ENCODE measurements at places on chromosomes 16 and 17. TPM values are rescaled to one million over a fixed set of nuclear protein-coding genes. Genes with fewer than 3 reads are reported as not detected.
A peak's percentile ranks its signal among the peaks of the same experiment; 100 is the strongest.

Gene CDH5
- total RNA-seq, result 78.3 TPM

Gene TBC1D3K
- not detected for total RNA-seq

Gene HID1
- 16.5 TPM for total RNA-seq

Gene TUBG2
- 26.9 TPM for total RNA-seq

Gene ABCA3
- 34.3 TPM for total RNA-seq

Gene INCA1
- 2.0 TPM for total RNA-seq

- no peaks in the 10 kb centered on the region for H3K36me3 ChIP-seq
- no peak for DNase-seq
- no peak overlapping the region for H3K4me3 ChIP-seq
- H3K27ac ChIP-seq, result no peak overlapping the region
- peaks cover 33% of the 10 kb centered on the region for H3K4me1 ChIP-seq
- H3K27me3 ChIP-seq, result no peaks in the 10 kb centered on the region
Measured at GRCh38 chr17:1764284-1764683, 2.4 kb downstream of the SERPINF1 start.

- no peak for DNase-seq
- no peaks in the 10 kb centered on the region for H3K27me3 ChIP-seq
- H3K36me3 ChIP-seq, result no peaks in the 10 kb centered on the region
- no peak overlapping the region for H3K4me3 ChIP-seq
Measured at GRCh38 chr17:5582209-5583185, 1.8 kb downstream of the NLRP1 start.

GRCh38 chr17:34987232-34987631 lies 6.9 kb downstream of the LIG3 start:
- no peak overlapping the region for H3K27ac ChIP-seq
- no peaks in the 10 kb centered on the region for H3K27me3 ChIP-seq
- no peak overlapping the region for H3K4me3 ChIP-seq
- H3K36me3 ChIP-seq, result peaks cover 39% of the 10 kb centered on the region
- H3K4me1 ChIP-seq, result peaks cover 3% of the 10 kb centered on the region

DNA sequence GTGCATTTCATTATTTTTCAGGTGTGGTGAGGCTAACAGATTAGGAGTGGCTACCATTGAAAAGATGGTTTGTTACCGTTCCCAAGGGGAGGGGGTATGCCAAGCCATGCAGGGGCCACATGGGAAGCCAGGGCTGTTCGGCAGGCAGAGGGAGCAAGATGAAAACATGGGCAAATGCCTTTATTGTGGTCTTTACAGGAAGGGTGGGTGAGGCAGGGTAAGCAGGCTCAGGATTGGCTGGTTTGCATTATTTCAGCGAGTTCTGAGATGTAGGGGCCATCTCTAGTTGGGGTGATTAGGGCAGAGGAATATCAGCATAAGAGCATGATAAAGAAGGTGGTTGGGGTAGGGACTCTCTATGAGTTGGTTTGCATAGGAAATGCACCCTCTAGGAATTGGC lies 117.6 kb downstream of the CCT6B start:
- no peaks in the 10 kb centered on the region for H3K36me3 ChIP-seq
- no peaks in the 10 kb centered on the region for H3K4me1 ChIP-seq
- H3K4me3 ChIP-seq, result no peak overlapping the region
- peaks cover 2% of the 10 kb centered on the region for H3K27me3 ChIP-seq
- H3K27ac ChIP-seq, result no peak overlapping the region

- peak; percentile 39 for DNase-seq
- no peak overlapping the region for H3K27ac ChIP-seq
- H3K36me3 ChIP-seq, result no peaks in the 10 kb centered on the region
- H3K4me3 ChIP-seq, result peak overlapping the region; percentile 38
Measured at GRCh38 chr16:85750146-85750826, 610 bp downstream of the C16orf74 start.

DNA sequence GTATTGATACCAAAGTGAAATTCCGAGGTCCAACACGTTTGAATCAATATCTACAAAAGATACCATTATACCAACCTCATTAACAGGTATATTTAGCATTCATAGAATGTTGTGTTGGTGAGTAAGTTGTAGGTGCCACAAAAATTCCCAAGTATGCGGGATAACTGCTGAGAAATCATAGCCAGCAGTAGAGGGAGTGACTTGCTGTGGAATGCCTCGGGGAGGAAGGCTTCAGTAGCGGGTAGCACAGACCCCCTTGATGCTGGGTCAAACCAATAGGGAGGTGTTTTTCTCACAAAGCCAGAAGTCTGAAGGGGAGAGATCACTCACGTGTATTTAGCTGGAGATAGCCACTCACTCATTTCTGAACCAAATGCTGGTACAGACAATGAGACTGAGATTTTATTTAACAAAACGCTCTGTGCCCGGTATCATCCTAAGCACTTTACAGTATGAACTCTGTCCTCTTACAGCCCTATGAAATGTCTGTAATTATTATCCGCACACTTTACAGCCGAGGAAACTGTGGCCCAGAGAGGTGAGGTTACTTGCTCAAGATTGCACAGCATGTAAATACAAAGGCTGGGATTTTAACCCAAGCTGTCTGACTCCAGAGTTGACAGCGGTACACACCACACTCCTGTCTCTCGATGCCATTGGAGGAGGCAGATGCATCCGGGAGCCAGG lies 23.1 kb downstream of the HSBP1 start:
- no peak overlapping the region for H3K27ac ChIP-seq
- no peak overlapping the region for H3K4me3 ChIP-seq
- no peaks in the 10 kb centered on the region for H3K27me3 ChIP-seq
- no peak for DNase-seq

DNA sequence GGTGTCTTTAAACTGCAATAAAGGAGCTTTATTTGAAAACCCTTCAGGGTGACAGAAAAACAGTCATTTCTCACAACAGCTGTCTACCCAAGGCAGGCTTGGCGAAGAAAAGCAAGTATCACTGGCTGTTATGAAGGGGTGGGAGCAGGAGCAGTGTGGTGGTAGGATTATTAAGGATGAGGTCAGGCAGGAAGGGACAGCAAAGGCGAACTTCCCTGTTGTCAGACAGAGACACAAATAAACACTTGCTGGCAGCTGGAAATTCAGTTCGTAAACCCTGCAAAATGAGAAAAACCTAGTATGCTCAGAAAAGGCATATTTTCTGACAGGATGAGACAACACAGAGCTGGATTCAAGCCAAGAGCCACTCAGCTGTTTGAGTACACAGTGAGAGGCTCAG lies 416.3 kb upstream of the CDH5 start:
- H3K27ac ChIP-seq, result no peak overlapping the region
- H3K4me1 ChIP-seq, result peaks cover 5% of the 10 kb centered on the region
- no peaks in the 10 kb centered on the region for H3K27me3 ChIP-seq
- H3K36me3 ChIP-seq, result no peaks in the 10 kb centered on the region
- DNase-seq, result peak; percentile 16

DNA sequence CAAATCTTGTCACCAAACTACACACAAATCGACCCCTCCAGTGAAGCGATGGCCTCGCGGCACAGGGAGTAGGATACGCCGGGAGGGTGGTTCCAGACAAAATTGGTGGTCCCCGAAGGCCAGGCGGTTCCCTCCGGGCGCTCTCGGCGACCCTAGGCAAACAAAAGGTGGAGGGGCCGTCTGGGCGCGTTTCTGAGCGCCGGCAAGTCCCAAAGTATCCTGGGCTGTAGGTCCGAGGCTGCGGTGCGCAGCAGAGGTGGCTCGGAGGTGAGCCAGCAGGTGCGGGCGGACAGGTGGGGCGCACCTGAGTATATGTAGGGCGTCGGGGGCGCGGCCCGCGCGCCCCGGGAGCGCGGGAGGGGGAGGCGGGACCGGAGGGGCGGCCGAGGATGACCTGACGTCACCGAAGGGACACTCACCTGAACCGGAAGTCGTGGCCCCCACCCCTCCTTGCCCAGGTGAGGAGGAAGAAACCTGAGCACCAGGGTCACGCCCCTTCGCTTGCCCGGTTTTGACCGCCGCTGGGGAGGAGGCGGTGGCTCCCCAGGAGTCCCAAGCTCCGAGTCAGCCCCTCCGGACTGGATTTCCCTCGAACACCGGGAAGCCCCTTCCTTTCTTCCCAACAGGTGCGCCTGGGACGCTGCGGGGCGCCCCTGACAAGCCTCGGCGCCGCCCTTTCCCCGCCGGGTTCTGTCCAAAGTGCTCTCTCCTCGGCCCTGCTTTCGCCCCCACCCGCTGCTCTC lies at the start of gene CLDN7:
CLDN7 (minus strand) TSS at position 287 of the 743 bp plus-strand sequence. CDS start 435 bp downstream, outside the sequence.
- no peak within 1 kb of the TSS for H3K27ac ChIP-seq
- peaks cover 53% of the 10 kb centered on the region for H3K27me3 ChIP-seq
- peak within 1 kb of the TSS; percentile 9 for H3K4me3 ChIP-seq
- H3K36me3 ChIP-seq, result peaks cover 27% of the 10 kb centered on the region
- DNase-seq, result no peak

DNA sequence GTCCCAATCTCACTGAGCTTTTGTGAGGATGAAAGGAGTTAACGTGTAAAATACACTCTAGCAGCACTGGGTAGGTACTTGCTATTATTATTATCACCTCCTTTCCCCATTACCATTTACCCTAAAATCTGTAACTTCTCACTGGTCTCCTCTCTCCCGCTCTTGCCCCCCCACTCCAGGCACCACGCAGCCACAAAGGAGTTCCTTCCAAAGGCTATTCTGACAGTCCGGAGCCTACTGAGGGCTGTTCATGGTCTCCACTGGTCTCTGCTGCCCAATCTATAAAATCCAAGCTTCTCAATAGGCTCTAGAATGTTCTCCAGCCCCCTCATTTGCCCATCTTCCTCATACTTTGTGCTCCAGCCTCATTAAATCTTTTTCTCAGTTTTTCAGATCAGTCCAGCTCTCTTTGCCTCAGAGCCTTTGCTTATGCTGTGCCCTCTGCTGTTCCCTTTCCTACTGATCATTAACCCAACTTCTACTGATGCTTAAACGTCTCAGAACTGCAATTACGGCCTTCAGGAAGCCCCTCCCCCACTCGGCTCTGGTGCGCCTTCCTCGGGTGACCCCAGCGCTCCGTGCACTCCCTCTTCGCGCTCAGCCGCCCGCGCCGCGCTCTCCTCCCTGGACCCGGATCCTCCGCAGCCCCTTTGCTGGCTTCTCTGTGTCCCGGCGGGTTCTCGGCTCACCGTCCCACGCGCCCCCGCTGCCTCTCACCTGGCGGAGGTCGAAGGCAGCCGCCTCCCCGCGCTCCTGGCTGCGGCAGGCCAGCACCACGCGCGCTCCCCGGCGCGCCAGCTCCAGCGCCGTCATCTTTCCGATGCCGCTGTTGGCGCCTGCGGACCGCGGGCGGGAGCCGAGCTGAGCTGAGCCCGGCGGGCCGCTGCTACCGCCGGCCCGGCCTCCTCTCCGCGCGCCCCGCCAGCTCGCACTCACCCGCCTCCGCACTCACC lies 737 bp downstream of the DHRS13 start:
- H3K4me1 ChIP-seq, result peaks cover 42% of the 10 kb centered on the region
- DNase-seq, result peak; percentile 20
- no peaks in the 10 kb centered on the region for H3K27me3 ChIP-seq
- H3K27ac ChIP-seq, result peak overlapping the region; percentile 76
- H3K36me3 ChIP-seq, result peaks cover 37% of the 10 kb centered on the region

DNA sequence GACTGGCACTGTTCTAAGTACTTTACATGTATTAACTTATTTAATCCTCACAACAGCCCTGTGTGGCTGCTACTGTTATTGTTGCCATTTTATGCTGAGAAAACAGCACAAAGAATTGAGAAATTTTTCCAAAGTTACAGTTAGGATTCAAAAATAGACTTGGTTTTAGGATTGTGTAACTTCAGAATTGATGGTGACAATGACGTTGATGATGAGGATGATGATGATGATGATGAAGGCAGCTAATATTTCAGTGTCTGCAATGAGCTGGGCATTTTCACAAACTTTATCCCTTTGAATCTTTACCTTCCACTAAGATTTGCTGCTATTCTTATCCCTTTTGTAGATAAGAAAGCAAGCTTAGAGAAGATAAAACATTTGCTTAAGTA lies 22.1 kb downstream of the PRKCB start:
- H3K36me3 ChIP-seq, result no peaks in the 10 kb centered on the region
- H3K27ac ChIP-seq, result no peak overlapping the region
- no peak for DNase-seq
- H3K4me3 ChIP-seq, result no peak overlapping the region
- no peaks in the 10 kb centered on the region for H3K27me3 ChIP-seq

DNA sequence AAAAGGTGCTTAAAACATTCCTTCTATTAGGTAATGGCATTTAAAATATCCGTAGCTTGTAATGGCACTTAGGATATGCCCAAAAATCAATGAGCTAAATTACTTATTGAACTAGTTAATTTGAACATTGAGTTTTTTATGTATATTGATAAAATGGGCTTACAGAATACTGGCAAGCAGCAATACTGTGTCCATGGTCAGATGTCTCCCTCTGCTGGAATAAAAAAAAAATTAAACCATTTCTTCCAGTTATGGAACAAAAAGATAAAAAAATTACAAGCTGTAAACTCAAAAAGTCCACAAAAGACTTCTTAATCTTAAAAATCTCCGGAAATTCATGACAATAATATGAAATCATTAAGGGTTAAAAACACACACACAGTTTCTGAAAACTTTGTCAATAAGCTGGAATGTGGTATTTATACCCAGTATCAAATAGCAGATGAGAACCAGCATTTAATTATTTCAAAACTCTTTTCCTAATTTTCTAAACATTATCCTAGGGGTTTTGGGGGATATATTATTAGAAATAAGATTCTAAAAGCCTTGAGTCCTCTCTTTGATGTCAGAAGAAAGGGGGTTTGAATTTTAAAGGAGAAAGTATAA lies 21.5 kb upstream of the PSMD7 start:
- no peaks in the 10 kb centered on the region for H3K27me3 ChIP-seq
- no peaks in the 10 kb centered on the region for H3K4me1 ChIP-seq
- DNase-seq, result peak; percentile 24
- H3K27ac ChIP-seq, result no peak overlapping the region

- no peaks in the 10 kb centered on the region for H3K27me3 ChIP-seq
- H3K36me3 ChIP-seq, result peaks cover 39% of the 10 kb centered on the region
- peaks cover 56% of the 10 kb centered on the region for H3K4me1 ChIP-seq
- DNase-seq, result no peak
- peak within 1 kb of the TSS; percentile 75 for H3K27ac ChIP-seq
Measured at GRCh38 chr16:569445-570254, at the start of gene PIGQ. Gene PIGQ, plus strand, starts transcription at chr16:569968. Its CDS starts 4,107 bp downstream, at chr16:574075.

DNA sequence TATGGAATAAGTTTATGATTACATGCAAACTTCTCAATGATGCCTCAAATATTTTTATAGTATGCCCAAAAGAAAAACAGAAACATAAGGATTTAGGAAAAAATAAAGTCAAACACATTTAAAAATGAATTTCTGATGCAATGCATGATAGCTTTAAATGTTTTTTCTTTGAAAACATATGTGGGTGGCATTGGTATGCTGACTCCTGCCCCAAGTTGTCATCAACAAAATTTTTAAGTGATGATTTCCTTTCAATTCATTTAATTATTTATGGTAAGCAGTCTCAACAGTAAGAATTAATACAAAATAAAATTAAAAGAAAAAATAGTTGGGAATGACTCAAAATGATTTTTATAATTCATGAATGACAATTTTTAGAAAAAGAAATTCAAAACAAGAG lies 104.9 kb downstream of the CEP112 start:
- H3K4me3 ChIP-seq, result no peak overlapping the region
- DNase-seq, result no peak
- no peaks in the 10 kb centered on the region for H3K27me3 ChIP-seq
- H3K4me1 ChIP-seq, result no peaks in the 10 kb centered on the region
- H3K27ac ChIP-seq, result no peak overlapping the region

GRCh38 chr16:82533189-82533588 lies 93.6 kb upstream of the CDH13 start:
- no peaks in the 10 kb centered on the region for H3K36me3 ChIP-seq
- no peak overlapping the region for H3K4me3 ChIP-seq
- H3K27me3 ChIP-seq, result no peaks in the 10 kb centered on the region
- no peak for DNase-seq
